ENCODE measurements at places on chromosomes 7 and 10. TPM values are rescaled to one million over a fixed set of nuclear protein-coding genes. Genes with fewer than 3 reads are reported as not detected.

Gene CHST3
- 0.63 TPM for total RNA-seq

Gene AKR1C2
- total RNA-seq = not detected

Gene MMRN2
- total RNA-seq = not detected

Gene NKX1-2
- total RNA-seq = not detected

Gene SLC16A9
- 4.4 TPM for total RNA-seq

Gene KLF6
- total RNA-seq = 127 TPM

Gene MOGAT3
- total RNA-seq = not detected

Gene MICALL2
- 1.8 TPM for total RNA-seq

Gene PHF14
- 42.7 TPM for total RNA-seq

Gene PRKAR1B
- 47.0 TPM for total RNA-seq

DNA sequence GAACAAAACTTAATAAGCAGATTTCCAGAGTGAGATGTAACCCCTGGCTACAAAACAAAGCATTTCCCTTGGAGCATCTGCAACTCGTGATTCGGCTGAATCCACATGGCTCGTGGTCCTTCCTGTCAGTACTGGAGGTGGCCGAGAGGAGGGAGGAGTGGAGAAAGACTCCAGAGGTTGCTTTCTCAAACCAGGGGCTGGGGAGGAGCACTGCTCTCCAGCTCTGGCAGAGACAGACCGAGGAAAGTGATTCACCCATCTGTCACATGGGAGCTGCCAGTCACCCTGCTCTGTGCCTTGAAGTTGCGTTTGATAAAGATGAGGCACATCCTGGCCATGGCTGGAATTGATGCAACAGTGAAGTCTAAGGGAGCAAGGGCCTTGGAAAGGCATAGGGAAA is 72.7 kb downstream of the COL13A1 start:
- DNase-seq = no peak

- no peak for DNase-seq
These were observed 16.9 kb upstream of the PRF1 start for GRCh38 chr10:70619271-70620019.

GRCh38 chr7:151672716-151673115 is 153.0 kb upstream of the RHEB start:
- DNase-seq = no peak

- DNase-seq = peak; percentile 69
These were observed 56.4 kb downstream of the BBS9 start for GRCh38 chr7:33185786-33186185.

DNA sequence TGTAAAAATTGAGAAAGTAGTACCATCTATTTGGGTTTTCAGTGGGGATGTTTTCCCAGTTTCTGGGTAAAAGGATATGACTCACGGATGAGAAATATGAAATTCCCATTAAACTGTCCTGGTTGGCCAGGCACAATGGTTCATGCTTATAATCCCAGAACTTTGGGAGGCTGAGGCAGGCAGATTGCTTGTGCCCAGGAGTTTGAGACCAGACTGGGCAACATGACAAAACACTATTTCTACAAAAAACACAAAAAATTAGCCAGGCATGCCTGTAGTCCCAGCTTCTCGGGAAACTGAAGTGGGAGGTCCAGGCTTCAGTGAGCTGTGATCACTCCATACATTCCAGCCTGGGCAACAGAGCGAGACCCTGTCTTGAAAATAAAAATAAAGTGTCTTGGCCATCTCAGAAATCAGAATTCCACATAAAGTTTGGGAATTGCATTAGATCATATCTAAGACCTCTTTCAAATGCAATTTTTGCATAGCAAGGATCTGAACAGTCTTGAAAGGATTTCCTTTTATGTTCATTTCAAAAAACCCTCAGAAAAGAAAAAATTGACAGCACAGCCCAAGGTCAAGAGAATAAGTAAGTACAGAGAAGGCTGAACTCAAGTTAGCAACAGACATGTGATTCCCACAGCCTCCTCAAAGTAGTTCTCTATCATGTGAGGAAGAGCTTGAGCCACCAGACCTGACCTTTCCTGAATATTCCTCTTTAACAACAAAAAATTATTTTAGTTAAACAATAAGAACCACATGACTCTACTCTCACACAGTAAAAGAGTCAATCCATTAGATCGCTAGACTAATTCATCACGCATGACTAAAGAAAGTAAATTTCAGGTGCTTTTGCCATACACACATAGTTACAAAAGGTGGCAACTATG is 141.5 kb upstream of the CAV2 start:
- no peak for DNase-seq

- no peak for DNase-seq
These were observed 138.0 kb downstream of the WDR37 start for GRCh38 chr10:1194161-1194560.

DNA sequence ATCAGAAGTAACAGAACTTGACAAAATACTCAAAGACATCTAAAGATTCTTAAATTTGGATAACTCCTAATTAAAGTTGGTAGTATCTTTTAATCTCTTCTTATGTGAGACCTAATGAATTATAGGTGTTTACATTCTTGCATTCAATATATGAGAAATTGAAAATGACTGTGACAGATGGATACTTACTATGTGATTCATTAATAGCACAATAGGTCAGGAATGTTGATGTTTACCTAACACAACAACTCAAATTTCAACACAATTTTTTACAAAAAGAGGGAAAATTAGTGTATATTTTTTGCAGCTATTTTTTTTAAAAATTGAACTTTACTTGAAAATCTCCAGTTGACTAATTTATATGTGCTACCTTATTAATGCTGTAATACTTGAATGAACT is 31.7 kb upstream of the MCU start:
- DNase-seq = no peak

DNA sequence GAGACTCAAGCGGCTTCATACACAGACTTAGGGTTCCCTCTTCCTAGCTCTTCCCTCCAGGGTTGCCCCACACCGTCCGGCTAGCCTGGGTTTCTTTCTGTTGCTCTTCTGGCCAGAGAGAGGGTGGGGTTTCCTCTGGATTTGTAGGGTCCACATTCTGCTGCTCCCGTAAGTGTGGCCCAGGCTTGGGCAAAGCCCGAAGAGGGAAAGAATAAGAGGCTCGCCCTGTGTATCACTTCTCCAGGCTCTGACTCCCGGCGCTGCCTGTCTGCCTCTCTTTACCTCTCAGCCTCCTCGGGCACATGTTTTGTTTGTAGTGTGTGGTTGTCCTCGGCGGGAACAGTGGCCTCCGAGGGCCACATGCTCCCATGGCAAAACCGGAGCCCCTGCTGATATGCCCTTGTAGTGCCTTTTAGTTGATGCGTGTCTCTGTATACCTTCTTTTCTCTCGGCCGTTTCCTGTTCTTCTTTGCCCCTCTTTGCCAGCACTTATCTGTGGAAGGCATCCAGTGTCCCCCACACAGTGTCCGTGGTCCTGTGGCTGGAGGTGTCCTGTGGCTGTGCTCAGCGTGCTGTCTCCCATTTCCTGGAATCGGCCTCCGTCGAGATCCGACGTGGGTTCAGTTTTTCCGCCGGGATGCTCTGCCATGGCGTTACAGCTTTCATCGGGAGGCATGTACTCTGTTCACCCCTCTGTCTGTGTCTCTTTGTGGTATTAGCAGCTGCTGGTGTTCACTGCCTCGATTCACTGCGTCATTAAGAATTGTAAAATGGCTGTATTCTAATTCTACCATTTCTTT is 102.9 kb downstream of the INPP5A start:
- no peak for DNase-seq

- no peak for DNase-seq
These were observed 51.2 kb downstream of the ANKIB1 start for GRCh38 chr7:92296880-92297445.

GRCh38 chr7:69817121-69817520 is 218.8 kb downstream of the AUTS2 start:
- DNase-seq = no peak

DNA sequence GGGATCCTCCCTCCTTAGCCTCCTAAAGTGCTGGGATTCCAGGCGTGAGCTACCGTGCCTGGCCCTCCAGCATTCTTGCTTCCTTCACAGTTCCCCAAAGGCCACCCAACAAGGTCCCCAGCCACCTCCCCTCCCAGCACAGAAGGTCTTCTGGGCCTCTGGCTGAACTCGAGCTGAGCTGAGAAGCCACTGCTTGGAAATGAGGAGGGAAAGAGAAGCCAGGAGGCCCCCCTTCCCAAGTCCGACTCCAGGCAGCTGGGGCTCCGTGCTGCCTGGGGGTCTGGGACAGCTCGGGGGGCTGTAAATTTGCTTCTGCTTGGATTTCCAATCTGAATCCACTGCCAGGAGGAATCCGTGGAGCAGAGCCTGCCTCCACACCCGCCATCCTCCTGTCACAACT is 5.5 kb upstream of the EPO start:
- DNase-seq = no peak

DNA sequence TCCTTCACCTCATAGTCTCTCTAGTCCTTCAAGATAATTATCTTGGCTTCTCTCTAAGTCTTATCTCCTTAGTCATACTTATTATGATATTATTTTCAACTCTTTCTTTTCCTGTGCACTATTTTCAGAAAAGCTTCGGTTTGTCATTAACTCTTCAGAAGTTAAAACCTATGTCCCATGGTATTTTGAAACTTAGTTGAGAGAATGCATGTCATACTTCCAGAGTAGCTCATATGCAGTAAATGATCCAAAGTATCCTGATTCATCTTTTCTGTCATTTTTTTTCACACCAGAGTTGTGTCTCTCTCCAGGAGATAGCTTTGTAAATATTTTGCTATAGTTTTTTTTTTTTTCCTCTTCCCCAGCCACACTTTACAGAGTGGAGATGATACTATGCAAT is 1008.6 kb downstream of the NRG3 start:
- DNase-seq = no peak

GRCh38 chr7:135389971-135390370 is 119.9 kb downstream of the CNOT4 start:
- DNase-seq = no peak

DNA sequence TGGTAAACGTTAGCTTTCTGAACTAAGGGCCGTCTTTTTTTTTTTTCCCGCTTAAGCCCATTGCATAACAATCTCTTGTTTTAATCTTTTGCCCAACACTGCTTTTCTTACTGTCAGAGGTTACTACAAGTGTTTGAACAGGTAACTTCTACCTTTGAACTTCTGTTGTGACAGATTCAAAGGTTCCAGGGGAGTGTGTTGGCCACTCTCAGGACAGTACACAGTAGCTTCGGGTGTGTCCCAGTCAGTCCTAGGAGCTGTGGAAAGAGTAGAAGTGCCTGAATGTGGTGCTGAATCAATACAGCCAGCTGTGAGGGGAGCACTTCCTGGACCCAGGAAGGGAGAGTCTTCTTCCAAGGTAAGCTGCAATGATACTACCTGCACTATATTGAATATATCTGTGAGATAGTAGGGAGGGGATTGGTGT is at the start of gene ACSL5:
Gene ACSL5 (plus strand): TSS at position 205 of the 427 bp plus-strand sequence. CDS start 20,831 bp downstream, outside the sequence.
- DNase-seq = no peak

GRCh38 chr7:70855373-70855772 is 276.6 kb upstream of the GALNT17 start:
- DNase-seq = no peak

GRCh38 chr10:88174391-88174790 is 311.0 kb downstream of the PTEN start:
- DNase-seq = no peak

DNA sequence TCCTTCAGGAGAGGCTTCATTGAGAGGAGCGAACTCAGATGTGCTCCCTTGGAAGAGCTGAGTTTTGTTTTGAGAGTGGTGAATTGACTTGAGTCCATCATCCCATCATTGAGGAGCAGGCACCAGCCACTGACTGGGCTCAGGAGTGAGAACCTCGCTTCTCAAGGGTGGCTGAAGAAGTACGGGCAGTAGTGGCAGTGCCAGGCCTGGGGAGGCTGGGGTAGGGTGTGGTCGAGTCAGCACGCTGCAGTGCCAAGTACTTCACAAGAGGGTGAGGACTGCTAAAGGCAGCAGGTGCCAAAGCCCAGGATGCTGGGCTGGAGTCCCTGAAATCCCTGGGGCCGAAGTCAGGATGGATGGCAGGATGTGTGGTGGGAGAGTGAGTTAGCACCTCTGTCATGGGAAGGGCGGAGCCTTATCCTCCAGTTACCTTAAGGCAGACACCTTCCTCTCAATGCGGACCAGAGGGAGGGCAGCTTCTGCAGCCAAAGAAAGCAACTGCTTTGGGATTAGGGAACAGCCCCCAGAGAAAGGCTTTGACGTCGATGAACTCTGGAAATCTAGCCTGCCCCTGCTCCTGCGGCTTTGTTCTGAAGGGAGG is 210.3 kb downstream of the CAMK1D start:
- DNase-seq = no peak

- DNase-seq = no peak
These were observed 155.7 kb downstream of the PTPRN2 start for GRCh38 chr7:158431941-158432347.

GRCh38 chr7:94417901-94418300 is 23.2 kb downstream of the COL1A2 start:
- DNase-seq = no peak
